ENCODE measurements at places on chromosomes 7 and 10.

DNA sequence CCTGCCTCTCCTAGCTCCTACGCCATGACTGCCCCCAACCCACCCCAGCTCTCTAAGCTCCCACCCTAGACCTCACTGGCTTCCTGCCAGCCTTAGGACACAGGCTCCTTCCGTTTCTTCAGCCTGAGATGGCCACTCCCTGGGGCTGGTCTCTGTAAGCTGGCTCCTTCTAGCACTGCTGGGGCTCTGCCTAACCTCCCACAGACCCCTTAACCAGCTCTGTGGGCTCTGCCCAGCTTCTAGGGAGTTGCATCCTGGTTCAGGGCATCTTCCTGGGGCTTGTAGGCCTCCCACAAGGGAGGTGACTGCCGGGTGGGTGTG, 478.6 kb upstream of the KLF6 start:
- no peak for DNase-seq

DNA sequence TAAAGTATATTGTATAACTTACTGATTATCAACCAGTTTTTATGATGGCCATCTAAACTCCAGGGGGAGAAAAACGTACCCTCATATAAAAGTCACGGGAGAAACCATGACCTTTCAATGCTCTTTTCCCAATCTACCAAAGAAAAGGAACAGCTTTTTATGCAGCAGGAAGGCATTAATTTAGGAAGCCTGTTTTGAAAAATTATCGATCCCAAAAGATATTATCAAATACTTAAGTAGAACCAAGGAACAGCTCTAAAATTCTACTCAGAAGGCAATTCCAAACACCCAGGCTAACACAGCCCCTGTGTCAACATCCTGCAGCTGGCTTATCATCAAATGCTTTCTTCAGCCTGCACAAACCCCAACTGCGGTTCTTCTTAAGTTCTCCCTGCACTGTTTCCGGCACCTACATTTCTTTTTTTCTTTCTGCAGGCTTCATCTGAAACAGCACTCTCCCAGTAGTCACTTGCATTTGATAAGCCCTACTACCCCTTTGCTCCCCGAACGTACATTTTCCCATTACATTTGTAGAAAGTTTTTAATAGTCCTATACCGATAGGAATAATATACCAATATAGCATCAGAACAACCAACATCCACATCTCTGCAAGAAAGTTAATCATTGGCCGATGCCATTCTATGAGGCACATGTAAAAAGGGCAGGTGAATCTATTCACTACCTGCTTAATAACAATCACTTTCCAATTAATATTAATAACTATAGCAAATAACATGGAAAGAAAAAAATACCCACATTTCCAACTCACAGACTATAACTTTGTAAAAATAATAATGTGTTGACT, 47.9 kb downstream of the PIP4K2A start:
- peak; percentile 37 for DNase-seq

DNA sequence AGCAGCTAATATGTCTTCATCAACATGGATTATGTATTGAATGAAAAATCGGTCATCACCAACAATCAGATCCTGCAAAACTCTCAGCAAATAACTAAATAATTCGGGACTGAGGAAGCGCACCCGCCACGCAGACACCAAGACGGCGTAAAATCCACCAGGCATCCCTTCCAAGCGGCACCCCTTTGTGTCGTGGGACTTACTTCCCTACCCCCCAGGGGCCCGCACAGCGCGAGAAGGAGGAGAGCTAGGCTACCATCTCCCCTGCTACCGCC, 721 bp downstream of the ARL3 start:
- no peak for DNase-seq

DNA sequence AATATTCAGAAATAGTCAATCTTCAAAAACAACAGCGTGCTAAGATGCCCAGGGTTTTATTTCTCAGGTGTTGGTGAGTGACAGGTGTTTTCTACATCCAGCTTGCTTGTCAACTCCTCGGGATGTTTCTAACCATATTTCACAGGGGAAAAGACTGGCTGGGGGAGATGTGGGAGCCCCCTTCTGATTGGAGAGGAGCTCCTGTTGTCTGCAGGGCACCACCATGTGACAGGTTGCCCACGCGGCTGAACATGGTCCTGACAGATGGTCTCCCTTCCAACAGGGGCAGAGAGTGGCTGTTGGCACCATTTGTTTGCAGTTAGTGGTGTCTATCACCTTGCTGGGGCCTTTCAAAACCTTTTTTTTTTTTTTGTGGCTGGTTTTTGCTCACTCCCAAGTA, 16.5 kb upstream of the GPR26 start:
- no peak for DNase-seq

DNA sequence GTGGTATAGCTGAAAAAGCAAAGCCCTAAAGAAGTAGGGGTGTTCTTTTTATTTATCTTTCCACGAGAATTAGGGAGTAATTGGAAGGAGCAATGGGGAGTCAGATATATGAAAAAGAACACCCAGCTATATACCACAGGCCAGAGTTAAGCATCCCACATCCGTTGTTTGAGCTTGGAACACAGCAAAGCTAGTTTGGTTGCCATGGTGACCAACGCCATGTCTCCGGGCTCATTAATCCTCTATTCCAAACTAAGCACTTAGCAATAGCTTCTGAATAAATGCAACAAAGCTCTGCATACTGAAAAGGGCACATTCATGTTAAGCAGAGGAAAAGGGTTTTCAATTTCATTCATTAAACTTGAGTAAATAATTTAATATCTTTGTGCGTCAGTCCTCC, 23.5 kb downstream of the ASB4 start:
- DNase-seq = no peak

DNA sequence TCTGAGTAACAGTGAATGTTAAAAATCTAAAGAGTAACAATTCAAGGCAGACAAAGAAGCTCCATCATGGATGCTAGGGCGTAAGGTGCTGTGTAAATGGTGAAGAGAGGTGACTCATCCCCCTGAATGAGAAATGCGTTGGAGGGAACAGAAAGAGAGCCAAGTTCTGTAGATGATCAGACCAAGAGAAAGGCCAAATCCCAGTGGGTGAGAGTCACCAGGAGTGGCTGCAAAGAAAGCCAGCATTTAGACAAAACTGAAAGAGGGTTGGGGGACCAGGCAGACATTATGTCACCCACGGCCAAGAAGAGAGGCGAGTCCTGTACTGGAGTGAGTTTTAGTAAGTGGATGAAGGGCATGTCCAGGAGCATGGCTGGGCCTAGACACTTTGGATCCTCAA, 153.1 kb downstream of the TRIL start:
- DNase-seq = no peak

DNA sequence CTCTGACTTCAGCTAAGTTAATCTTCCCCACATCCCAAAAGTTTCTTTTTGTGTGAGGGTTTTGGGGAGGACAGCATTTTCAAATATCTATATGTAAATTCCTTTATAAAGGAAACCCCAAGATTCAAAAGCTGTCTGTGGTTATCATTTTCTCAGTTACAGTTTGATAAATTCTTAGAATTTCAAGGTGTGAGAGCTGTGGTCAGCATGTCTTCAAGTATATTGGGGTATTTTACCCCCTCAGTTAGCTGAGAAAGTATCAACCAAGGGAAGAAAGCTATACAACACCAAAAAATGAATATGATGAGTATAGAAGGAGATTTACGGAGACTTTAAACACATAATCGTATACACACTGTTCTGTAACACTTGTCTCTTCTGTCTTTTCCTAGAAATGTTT, 109.2 kb downstream of the SND1 start:
- no peak for DNase-seq

DNA sequence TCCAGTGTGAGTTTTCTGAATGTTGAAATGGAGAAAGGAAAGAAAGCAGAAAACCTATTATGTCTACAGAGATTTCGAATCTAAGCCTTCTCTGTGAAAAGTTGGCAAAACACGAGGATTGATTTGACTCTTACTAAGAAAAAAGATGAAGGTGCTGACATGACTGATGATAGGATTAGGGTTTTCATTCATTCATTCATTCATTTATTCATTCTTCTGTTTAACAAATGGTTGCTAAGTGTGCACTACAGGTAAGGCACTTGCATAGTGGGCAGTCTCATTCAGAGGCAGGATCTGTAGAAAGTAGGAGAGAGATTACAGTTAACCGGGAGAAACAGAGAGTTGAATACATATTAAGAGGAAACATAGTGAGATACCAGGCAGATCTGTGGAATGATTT, 137.1 kb downstream of the ZNF365 start:
- DNase-seq = no peak

GRCh38 chr7:90719155-90719554, 123.0 kb downstream of the CDK14 start:
- no peak for DNase-seq

- DNase-seq = no peak
Observed at GRCh38 chr10:124016804-124017375, 76.5 kb downstream of the CHST15 start.

DNA sequence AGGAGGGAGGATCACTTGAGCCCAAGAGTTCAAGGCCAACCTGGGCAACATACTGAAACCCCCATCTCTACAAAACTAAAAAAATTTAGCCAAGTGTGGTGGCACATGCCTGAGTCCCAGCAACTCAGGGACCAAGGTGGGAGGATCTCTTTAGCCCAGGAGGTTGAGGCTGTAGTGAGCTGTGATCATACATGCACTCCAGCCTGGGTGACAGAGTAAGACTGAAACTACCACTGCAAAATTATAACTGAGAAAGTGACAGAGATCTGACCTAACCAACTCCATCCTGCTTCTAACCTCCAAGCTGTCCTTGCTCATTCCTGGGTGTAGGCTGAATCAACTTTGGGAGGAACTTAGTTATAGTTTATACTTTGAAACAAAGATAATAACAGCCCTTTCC, 59.4 kb downstream of the HTR7 start:
- DNase-seq = no peak

DNA sequence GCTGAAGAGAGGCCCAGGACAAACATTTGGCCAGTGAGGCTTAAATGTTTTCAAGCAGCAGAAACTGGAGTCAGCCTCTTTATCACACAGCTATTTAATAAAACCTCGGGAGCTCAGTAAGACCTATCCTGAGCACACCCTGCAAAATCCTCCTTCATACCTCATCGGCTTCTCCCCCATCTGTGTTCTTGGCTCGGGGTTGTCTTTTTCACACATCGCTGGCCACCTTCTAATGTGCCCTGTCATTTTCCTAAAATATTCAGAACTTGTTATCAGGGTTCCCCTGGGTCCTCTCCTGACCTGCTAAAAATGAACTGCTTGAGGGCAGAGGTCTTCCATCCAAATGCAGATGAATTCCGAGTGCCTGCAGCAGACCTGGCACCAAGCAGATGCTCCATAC, 310.3 kb upstream of the AKR1E2 start:
- no peak for DNase-seq

GRCh38 chr10:19169684-19170083, 121.1 kb downstream of the MALRD1 start:
- DNase-seq = no peak
